Activated T-helper 2 cell treated with anti-CD3 and anti-CD28 coated beads, Interferon-gamma antibody, Interleukin-2, Interleukin-4, amounts not matched to agents 10 μg/mL and 5 μg/mL and 100 μg/mL, durations not matched to agents 14 hours and 24 hours and 36 hours (primary cell): ENCODE measurements at places on chromosomes 6 and 20. TPM values are rescaled to one million over a fixed set of nuclear protein-coding genes. Genes with fewer than 3 reads are reported as not detected.

- H3K4me3 ChIP-seq, result peak overlapping the region; percentile 78
- DNase-seq, result no peak
- no peaks in the 10 kb centered on the region for H3K27me3 ChIP-seq
- no peaks in the 10 kb centered on the region for H3K36me3 ChIP-seq
Measured at GRCh38 chr20:4016340-4017050, 1.1 kb upstream of the RNF24 start.

- no peak overlapping the region for H3K4me3 ChIP-seq
- no peak overlapping the region for H3K27ac ChIP-seq
- no peaks in the 10 kb centered on the region for H3K36me3 ChIP-seq
- no peaks in the 10 kb centered on the region for H3K27me3 ChIP-seq
- H3K4me1 ChIP-seq, result peaks cover 51% of the 10 kb centered on the region
Measured at GRCh38 chr20:53890443-53891305, 179.7 kb downstream of the BCAS1 start.

DNA sequence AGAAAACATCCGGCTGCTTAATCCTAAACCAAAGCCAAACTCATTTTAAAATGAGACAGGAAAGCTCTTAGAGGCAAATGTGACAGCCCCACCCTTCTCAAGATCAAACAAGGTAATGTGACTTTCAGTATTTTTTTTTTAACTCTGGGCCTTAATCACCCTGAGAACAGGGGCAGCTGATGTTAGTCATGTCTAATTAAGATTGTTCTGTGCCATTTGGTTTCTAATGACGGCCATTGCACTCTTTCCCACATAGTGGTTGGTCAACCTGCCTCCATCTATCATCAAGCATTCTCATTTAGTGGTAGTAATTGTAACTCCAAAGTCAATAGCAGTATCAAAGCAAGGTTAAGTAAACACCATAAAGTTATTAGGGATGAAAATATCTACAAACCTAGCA, 191.6 kb upstream of the EXOC2 start:
- H3K27ac ChIP-seq, result no peak overlapping the region
- no peak overlapping the region for H3K4me3 ChIP-seq
- no peaks in the 10 kb centered on the region for H3K4me1 ChIP-seq
- H3K27me3 ChIP-seq, result peaks cover 6% of the 10 kb centered on the region
- DNase-seq, result no peak

DNA sequence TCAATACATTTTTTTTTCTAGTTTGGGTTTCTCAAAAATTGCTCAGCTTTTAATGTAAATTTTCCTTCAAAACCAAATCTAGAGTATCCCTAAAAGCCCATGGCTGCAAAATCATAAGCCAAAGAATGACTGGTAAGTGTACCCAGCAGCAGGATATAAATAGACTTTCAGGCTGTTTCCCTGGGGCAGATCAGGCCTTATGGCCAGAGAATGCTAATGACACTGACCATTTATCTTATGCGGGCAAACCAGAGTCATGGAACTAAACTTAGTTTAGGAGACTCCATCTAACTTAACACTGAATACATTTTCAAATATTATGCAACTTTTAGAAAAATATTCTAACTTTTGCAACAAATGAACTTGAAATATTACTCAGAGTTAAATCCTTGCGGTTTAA, 7.4 kb downstream of the OSER1 start:
- H3K27me3 ChIP-seq, result no peaks in the 10 kb centered on the region
- H3K4me3 ChIP-seq, result no peak overlapping the region
- H3K36me3 ChIP-seq, result peaks cover 71% of the 10 kb centered on the region
- no peak for DNase-seq

The SPATA25 gene
- total RNA-seq, result 0.60 and 1.1 TPM in 2 replicates

DNA sequence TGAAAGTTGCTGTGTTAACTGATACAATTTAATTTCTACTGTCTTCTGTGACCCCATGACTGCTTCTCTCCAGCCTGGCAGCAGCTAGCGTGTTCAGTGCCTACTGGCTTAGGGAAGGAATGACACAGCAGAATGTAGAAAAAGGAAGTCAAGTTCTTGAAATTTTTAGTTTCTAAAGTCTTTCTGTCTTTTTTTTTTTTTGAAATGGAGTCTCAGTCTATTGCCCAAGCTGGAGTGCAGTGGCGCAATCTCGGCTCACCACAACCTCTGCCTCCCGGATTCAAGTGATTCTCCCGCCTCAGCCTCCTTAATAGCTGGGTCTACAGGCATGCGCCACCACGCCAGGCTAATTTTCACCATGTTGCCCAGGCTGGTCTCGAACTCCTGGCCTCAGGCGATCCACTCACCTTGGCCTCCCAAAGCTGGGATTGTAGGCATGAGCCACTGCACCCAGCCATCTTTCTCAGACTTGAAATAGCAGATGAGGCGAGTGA, 39.3 kb downstream of the PCNA start:
- H3K27me3 ChIP-seq, result no peaks in the 10 kb centered on the region
- no peaks in the 10 kb centered on the region for H3K36me3 ChIP-seq
- no peak overlapping the region for H3K4me3 ChIP-seq
- H3K4me1 ChIP-seq, result peaks cover 37% of the 10 kb centered on the region
- H3K27ac ChIP-seq, result peak overlapping the region; percentile 85

DNA sequence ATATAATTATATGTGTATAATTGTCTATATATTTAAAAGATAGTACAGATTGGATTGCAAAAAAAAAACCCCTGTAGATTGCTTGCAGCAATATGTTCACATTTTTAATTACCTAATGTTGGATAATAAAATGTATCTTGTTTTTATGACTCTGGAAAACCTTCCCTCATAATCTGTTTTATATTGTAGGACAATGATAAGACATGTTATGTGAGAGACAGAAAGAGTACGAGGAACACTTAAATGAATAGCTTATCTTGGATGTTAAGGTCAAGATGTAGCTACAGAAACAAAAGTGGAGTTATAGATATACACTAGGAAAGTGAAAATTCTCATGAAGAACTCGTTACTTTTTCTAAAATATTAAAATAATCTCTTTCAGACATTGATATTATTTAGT, 691.6 kb upstream of the IMPG1 start:
- no peak overlapping the region for H3K27ac ChIP-seq
- H3K36me3 ChIP-seq, result no peaks in the 10 kb centered on the region
- H3K27me3 ChIP-seq, result no peaks in the 10 kb centered on the region
- no peaks in the 10 kb centered on the region for H3K4me1 ChIP-seq
- no peak for DNase-seq
- no peak overlapping the region for H3K4me3 ChIP-seq

DNA sequence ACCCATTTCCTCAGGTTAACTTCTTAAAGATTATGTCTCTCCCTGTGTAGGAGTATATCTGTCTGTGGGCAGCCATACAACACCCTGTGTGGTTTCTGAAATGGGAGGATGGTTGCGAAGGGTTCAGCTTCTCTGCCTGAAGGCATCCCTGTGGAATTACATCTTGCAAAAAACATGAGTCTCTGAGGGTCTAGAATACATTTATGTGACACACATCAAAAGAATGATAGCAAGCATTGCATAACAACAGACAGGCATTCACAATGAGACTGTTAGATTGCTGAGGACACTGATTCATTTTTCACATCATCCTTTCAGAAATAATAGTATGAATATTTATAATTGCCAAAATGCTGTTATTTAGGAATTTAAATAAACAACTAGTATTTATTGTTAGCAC, 670.9 kb downstream of the HTR1B start:
- H3K36me3 ChIP-seq, result no peaks in the 10 kb centered on the region
- no peak for DNase-seq
- H3K4me3 ChIP-seq, result no peak overlapping the region
- no peaks in the 10 kb centered on the region for H3K27me3 ChIP-seq
- no peaks in the 10 kb centered on the region for H3K4me1 ChIP-seq
- no peak overlapping the region for H3K27ac ChIP-seq

DNA sequence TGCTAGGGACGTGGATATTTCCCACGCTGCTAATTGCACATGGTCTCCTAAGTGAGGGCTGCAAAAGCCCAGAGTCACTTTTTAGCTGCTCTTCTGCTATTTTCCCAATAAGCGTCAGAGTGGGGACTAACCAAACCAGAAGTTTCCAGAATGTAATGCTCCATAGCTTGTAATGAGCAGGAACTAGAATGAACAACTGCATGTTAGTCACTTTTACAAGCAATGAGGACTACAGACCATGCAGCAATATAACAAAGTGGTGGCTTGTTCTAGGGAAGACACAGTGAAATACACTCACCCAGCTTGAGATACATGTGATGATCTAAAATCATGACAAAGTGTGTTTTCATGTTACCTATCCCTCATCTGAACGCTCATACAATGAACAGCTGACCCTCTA, 314.1 kb upstream of the SGK1 start:
- no peak for DNase-seq
- peaks cover 10% of the 10 kb centered on the region for H3K27me3 ChIP-seq
- H3K27ac ChIP-seq, result no peak overlapping the region
- H3K4me3 ChIP-seq, result no peak overlapping the region
- peaks cover 33% of the 10 kb centered on the region for H3K4me1 ChIP-seq

The AKAP12 gene
- total RNA-seq, result 15.6 and 17.2 TPM in 2 replicates

GRCh38 chr6:154637392-154637791, 95.8 kb upstream of the SCAF8 start:
- no peak overlapping the region for H3K4me3 ChIP-seq
- H3K27ac ChIP-seq, result no peak overlapping the region
- H3K4me1 ChIP-seq, result no peaks in the 10 kb centered on the region

The PNLDC1 gene
- 0.32 and 0.74 TPM in 2 replicates for total RNA-seq

The MLN gene
- total RNA-seq, result not detected in 2 replicates

The RIOK1 gene
- 44.4 and 53.3 TPM in 2 replicates for total RNA-seq

- peaks cover 2% of the 10 kb centered on the region for H3K27me3 ChIP-seq
- H3K4me1 ChIP-seq, result no peaks in the 10 kb centered on the region
- H3K4me3 ChIP-seq, result no peak overlapping the region
- DNase-seq, result no peak
- no peak overlapping the region for H3K27ac ChIP-seq
Measured at GRCh38 chr6:91127752-91128151, 540.9 kb upstream of the MAP3K7 start.
